ENCODE measurements at places on chromosomes 13 and 19. TPM values are rescaled to one million over a fixed set of nuclear protein-coding genes. Genes with fewer than 3 reads are reported as not detected.

DNA sequence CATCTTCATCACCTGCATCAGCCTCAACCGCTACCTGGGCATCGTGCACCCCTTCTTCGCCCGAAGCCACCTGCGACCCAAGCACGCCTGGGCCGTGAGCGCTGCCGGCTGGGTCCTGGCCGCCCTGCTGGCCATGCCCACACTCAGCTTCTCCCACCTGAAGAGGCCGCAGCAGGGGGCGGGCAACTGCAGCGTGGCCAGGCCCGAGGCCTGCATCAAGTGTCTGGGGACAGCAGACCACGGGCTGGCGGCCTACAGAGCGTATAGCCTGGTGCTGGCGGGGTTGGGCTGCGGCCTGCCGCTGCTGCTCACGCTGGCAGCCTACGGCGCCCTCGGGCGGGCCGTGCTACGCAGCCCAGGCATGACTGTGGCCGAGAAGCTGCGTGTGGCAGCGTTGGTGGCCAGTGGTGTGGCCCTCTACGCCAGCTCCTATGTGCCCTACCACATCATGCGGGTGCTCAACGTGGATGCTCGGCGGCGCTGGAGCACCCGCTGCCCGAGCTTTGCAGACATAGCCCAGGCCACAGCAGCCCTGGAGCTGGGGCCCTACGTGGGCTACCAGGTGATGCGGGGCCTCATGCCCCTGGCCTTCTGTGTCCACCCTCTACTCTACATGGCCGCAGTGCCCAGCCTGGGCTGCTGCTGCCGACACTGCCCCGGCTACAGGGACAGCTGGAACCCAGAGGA, 2.6 kb downstream of the P2RY11 start:
- no peak overlapping the region for H3K4me3 ChIP-seq
- H3K4me1 ChIP-seq: peaks cover 37% of the 10 kb centered on the region

- H3K4me1 ChIP-seq: no peaks in the 10 kb centered on the region
- no peak overlapping the region for H3K4me3 ChIP-seq
- H3K27ac ChIP-seq: no peak overlapping the region
- DNase-seq: no peak
- no peaks in the 10 kb centered on the region for H3K27me3 ChIP-seq
- no peaks in the 10 kb centered on the region for H3K36me3 ChIP-seq
Measured at GRCh38 chr13:45082964-45083363, 37.3 kb upstream of the GTF2F2 start.

DNA sequence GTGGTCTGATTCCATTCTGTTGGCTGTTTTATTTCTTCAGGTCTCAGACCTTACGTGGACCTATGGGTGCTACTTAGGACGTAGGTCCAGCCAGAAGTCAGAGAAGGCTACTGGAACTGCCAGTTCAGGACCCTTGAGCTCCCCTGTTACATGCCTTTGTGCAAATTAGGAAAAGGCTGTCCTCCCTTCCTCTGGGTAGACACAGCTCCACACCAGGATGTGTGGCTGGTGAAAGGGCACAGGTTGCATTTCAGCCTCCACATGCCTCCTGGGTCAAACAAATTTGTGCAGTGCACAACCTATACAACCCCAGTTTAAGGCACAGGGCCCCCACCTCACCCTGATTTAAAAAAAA, 43.9 kb upstream of the MAP3K10 start:
- H3K4me3 ChIP-seq: no peak overlapping the region
- H3K27ac ChIP-seq: peak overlapping the region; percentile 56
- no peak for DNase-seq
- peaks cover 39% of the 10 kb centered on the region for H3K4me1 ChIP-seq
- no peaks in the 10 kb centered on the region for H3K36me3 ChIP-seq

DNA sequence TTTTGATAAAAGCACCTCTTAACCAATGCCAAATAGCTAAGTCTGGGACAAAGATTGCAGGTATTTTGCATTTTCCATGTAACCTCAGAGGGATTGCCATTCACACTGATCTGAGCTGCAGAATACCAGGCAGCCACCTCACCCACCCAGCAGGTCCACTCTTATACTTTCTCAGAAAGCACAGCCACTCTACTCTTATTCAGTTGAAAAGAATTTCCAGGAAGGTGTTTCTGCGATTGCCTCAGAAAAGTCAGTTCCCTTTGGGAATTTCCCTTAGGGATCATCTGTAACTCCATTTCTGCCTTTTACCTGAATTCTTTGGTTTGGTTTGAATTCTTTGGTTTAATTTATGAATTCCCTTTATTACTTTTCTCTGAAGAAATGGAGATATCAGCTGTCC, 904 bp upstream of the ALOX5AP start:
- H3K36me3 ChIP-seq: no peaks in the 10 kb centered on the region
- peak overlapping the region; percentile 82 for H3K27ac ChIP-seq
- no peaks in the 10 kb centered on the region for H3K27me3 ChIP-seq

Gene TYROBP
- 0.54 TPM for total RNA-seq

Gene FLT3
- 0.16 TPM for total RNA-seq

DNA sequence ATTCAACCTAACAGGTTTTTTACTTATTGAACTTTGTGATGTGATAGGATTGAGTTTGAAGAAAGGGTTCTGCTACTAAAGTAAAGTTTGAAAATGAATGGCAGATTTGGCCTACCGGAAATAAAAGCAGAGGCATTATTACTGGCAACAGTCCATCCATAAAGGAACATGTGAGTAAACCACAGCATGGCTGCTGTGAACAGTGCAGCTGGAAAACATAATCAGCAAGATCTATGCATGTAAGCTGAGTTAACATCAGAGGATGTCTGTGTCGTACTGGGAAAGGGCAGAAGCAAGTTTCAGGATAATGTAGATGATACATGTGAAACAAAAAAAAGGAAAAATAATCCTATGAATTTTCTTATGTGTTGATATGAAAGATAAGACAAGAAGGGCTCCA, 87.6 kb downstream of the CYSLTR2 start:
- H3K27ac ChIP-seq: no peak overlapping the region
- H3K4me3 ChIP-seq: no peak overlapping the region
- no peaks in the 10 kb centered on the region for H3K36me3 ChIP-seq
- no peaks in the 10 kb centered on the region for H3K27me3 ChIP-seq

- H3K4me1 ChIP-seq: no peaks in the 10 kb centered on the region
- no peak overlapping the region for H3K4me3 ChIP-seq
- no peak overlapping the region for H3K27ac ChIP-seq
- DNase-seq: no peak
- H3K36me3 ChIP-seq: peaks cover 7% of the 10 kb centered on the region
- H3K27me3 ChIP-seq: no peaks in the 10 kb centered on the region
Measured at GRCh38 chr19:6471076-6471475, 7.0 kb downstream of the CRB3 start.

Gene KCNN1
- total RNA-seq: 0.43 TPM

Gene ZNF493
- 7.1 TPM for total RNA-seq

DNA sequence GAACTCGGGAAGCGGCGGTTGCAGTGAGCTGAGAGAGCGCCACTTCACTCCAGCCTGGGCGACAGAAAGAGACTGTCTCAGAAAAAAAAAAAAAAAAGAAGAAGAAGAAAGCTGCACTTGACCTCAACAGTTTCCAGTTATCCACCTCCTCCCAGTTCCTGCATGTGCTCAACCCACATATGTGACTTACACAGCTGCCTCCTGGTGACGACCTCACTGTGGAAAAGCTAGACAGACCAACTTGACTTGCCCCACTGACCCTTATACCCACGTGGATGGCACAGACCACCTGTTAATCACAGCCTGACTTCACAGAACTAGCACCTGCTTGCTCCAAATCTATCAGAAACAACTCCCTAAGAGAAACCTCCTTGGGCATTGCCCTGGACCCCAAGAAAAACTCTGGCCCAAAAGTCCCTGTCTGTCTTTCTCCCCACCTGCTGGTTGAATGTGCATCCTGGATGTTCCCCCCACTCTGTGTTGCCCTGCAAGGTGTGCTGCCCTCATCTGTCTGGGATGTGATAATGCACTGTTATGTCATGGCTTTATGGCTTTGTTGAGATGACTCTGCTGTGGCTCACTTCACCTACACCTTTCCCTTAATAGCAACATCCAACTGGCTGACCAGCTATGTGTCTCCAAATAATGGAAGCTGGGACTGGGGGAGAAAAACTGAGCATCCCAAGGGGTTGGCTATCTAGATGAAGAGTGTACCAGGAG, 2.8 kb downstream of the ZNF20 start:
- DNase-seq: no peak
- H3K4me3 ChIP-seq: no peak overlapping the region
- peaks cover 28% of the 10 kb centered on the region for H3K36me3 ChIP-seq

Gene RNASEH2B
- 70.1 TPM for total RNA-seq
